Right ventricle myocardium superior (tissue), 1 donor: ENCODE measurements at places on chromosomes 2 and 18.

DNA sequence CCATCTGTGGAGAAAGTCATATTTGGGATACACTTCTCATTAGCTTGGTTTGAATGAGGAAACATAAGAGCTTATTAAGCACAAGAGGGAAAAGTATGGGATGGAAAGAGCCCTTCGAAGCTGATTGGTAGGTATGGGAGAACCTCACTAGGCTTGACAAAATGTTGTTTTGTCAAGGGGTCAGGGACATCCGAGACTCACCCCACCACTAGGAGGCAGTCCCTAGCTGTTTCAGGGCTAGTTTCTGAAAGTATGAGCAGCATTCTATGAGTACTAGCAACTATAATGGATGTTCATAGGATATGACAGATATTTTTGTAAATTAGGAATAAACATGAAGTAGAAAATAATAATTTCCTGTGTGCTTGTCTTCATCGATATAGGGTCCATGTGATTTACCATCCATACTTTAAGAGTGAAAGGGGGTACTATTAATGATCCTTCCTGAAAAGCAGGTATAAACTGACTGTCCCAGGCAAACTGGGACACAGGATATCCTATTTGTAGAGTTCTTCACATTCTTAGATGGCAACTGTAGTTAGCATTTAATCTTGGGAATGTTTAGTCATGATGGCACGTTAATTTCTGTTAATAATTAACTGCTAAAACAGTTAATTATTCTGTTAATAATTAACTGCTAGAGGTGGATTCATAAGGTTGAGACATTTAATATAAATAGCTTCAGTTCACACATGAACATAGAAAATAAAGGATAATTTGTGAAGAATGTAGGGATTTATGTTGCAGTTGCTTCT lies 28.4 kb downstream of the OTX1 start:
- DNase-seq, result no peak

DNA sequence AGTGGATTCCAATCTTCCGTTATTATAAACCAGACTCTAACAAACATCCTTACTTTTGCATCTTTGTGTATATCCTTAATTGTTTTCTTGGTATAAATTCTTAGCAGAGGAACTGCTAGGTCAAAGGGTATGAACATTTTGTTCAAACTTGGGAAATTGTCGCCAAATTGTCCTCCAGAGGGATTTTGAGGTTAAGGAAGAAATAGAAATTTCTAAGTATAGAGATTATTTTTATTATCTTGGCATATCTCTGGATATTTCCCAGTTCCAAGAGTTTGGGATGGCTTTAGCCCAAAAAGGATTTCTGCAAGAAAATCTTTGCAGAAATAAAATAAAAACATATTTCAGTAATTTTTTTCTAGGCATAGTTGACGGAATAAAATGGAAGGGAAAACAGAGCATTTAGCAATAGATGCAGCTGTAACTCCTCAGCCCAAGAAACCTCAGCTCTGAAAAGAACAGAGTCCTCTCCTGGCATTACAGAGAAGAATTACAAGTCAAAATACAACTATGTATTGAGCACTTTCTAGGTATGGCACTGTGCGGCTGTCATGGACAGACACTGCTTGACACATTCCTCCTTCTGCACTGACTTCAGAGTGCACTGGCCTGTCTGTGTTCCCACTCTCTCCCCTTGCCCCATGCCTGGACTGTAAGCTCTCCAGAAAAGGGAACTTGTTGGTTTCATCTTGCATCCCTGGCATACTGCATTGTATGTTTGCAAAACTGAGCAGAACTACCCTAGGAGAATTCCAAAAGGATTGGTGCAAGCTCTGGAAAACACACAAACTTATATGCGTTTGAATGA lies 117.3 kb upstream of the STON1 start:
- no peak for DNase-seq

- peak; percentile 46 for DNase-seq
These were observed 679 bp upstream of the WDR75 start for GRCh38 chr2:189440644-189440946.

- DNase-seq, result no peak
These were observed 2.1 kb downstream of the NABP1 start for GRCh38 chr2:191679818-191680600.

DNA sequence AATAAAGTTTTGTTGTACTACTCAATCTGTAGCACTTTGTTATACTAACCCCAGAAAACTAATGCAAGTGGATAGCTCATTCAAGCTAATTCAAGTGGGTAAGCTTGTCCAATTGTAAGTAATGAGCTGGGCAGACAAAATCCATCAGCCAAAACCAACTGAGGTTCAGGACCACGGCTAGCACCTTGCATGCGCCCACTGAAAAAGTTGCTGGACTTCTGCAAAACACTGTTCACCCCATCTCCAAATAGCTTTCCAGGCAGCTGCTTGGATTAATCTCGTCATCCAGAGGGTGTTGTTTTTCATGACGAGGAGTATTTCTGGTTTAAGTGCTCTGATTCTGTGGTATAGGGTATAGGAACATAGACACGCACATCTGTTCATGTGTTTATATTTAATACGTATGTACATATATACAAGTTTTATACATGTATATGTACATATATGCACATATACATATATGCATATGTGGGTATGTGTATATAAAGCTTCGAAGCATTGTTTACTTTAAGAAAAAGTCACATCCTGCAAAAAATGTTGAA lies 307.5 kb downstream of the GALR1 start:
- DNase-seq, result no peak

- no peak for DNase-seq
These were observed 55.7 kb downstream of the LRRFIP1 start for GRCh38 chr2:237682856-237683670.

GRCh38 chr18:6010284-6010683 lies 115.0 kb upstream of the TMEM200C start:
- DNase-seq, result no peak
